ENCODE measurements at places on chromosomes 16 and 17.

- peak; percentile 55 for DNase-seq
These were observed 218.3 kb downstream of the SOX9 start for GRCh38 chr17:72338847-72339790.

DNA sequence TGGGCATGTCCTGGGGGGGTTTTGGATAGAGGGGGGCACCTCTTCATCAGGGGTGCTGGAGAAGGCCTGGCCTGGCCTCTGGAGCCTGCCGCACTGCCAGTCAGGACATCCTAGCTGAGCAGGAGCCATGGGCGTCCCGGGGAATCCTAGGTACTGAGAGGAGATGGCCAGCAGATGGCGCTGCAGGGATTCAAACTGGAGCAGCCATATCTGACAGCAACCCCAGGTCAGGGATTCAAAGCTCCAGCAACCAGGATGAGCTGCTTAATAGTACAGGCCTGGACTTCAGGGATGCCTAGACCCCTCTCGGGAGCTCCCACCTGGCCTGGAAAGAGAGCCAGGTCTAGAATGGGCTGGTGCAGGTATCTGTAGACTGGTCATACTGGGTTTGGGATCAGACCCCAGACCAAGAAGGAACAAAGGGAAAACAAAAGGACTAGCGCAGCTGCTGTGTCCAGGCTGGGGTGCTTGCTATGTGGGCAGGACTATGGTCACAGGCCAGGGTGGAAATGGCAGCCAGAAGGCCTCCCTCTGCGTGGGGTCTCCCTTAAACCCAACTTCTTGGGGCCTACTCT lies 306.9 kb upstream of the RBFOX1 start:
- DNase-seq = peak; percentile 33

DNA sequence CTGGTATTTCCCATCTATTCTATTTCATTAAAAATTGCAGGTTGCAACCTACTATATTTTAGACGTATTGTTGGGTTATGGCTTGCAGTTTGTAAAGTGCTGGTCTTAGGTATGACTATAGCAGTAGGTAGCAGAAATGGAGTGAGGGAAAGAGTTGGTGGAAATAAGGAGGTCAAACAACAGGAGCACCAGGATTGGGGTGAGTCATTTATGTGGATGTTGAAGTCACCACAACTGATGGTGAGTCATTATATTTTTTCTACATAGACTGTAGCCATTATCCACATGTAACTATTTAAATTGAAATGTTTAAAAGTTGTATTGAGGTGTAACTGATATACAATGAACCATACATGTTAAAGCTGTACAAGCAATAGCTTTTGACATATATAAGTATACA lies 25.0 kb upstream of the HS3ST3A1 start:
- no peak for DNase-seq

DNA sequence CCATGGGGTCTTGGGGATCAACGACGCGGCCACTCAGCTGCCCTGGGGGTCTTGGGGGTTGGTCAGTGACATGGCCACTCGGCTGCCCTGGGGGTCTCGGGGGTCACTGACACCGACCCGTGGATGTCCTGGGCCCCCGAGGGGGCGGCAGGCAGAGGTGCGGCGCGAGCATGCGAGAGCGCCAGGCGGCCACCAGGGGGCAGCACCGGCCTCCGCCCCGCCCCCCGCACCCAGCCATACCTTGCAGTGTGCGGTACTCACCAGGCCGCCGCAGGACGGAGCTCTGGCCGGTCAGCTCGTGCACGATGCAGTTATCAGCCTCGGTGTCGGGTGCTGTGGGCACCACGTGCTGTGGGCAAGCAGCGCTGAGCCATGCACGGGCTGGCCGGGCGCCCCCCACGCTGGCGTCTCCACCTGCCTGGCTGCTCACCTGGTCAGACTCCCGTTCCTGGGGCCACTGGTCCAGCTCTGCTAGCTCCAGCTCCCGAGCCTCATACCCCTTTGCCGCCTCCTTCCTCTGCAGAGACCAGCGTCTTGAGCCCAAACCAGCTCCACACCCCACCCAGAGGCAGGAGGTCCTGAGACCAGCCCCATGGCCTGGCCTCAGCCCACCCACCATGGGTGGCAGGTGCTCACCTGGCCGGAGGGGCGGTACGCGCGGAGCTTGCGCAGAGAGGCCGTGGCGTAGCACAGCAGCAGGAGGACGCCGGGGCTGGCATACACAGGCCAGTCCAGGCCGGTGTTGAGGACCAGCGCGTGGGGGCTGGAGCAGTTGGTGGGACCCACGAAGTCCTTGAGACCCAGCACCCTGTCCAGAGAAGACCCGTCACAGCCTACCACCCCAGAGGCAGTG lies 31.2 kb downstream of the CTU2 start:
- peak; percentile 96 for DNase-seq

GRCh38 chr17:38879878-38880665 lies 10.2 kb downstream of the LASP1 start:
- peak; percentile 58 for DNase-seq

- DNase-seq = no peak
These were observed 14.8 kb upstream of the CETP start for GRCh38 chr16:56946767-56947603.

DNA sequence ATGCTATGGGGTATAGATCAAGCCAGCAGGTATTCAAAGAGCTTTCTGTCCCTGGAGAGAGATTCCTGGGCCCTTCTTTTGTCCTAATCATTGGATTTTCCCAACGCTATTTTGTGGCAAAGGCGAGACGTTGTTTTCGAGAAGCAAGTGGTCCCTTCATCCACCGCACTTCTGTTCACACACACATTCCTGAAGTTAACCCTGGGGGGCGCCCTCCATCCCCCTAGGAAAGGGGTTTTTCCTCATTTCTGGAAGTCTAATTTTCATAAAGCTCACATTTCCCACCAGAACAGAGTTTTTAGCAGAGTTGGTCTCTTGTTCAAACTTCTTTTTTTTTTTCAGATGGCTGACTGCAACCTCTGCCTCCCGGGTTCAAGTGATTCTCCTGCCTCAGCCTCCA lies 11.9 kb downstream of the SCGB1C2 start:
- no peak for DNase-seq

GRCh38 chr16:65908568-65908967 lies 457.9 kb upstream of the CDH5 start:
- no peak for DNase-seq

GRCh38 chr16:56812884-56813283 lies 52.1 kb upstream of the SLC12A3 start:
- no peak for DNase-seq

DNA sequence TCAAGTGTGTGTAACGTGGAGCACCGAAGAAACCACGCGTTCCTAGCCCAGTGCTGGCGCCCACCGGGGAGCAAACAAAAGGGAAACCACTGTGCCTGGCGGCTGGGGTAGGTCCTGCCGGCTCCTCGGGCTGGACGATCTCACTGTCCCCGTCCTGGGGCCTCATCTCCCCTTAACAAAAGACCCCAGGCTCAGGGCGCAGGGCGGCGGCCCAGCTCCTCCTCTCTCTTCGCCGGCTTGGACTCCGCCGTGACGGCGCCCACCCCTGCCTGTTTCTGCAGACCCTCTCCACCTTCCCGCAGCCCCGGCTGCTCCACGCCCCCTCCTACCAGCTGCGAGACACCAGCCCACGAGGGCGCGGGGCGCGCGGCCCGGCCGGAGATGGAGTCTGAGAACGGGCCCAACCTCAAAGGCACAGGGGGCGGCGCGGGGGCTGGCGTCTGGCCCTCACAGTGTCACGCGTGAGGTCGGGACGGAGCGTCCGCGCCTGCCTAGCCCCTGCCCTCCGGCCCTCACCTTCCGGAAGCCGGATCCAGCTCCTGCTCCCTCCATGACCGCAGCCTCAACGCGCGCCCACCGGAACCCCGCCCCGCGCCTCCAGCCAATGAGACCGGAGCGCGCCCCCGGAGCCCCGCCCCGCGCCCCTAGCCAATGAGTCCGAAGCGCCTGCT lies at the start of gene CENPX:
Gene CENPX, minus strand, starts transcription at position 569 of the 671 bp plus-strand sequence. Its CDS starts 17 bp downstream, at position 552.
- DNase-seq = no peak

DNA sequence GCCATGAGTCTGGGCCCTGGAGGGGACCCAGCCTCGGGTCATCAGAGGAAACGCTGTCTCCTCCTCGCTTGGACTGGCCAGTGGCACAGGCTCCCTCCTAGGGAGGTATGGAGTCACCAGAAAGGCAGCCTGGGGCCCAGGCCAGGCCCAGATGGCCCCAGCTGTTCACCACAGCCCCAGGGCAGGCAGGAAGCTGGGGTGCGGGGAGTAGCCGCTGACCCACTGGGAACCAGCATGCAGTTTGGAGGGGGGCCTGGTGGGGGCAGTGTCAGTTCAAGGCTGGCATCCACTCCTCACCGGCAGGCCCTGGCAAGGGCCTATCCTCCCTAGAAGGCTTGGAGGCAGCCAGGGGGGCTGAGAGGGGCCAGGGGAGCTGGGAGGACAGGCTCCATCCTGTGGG lies 48.8 kb downstream of the SDK2 start:
- DNase-seq = peak; percentile 47

GRCh38 chr17:4487820-4488716 lies 10.6 kb upstream of the SPNS2 start:
- no peak for DNase-seq

DNA sequence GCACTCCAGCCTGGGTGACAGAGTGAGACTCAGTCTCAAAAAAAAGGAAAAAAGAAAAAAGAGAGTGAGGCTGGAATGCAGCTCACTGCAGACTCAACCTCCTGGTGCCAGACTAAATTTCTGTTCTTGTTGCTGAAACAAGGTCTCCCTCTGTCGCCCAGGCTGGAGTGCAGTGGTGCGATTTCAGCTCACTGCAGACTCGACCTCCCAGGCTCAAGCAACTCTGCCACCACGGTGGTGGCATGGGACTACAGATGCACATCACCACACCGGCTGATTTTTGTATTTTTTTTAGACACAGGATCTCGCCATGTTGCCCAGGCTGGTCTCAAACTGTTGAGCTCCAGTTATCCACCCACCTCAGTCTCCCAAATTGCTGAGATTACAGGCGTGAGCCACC lies 34.6 kb downstream of the TRIM25 start:
- DNase-seq = no peak

Data from HuH-7.5 (cell line).